ENCODE measurements at places on chromosomes 4 and X. TPM values are rescaled to one million over a fixed set of nuclear protein-coding genes. Genes with fewer than 3 reads are reported as not detected.

DNA sequence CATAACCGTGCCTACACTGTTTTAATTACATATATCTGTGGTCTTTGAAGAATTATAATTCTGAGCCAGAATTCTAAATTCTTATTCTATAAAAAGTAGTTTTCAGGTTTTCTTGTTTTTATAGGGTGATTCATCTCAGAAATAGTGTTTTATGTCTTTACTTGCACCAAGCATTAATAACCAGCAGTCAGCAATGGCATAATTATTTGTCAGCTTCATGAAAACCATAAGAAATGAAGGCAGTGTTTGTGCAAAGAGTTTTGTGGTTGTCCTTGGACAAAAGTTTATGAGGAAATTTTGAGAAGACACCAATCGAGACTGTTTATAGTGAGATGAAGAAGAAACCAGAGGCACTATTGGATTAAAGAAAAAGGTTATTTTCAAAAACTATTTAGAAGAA is 37.2 kb downstream of the EDNRA start:
- no peaks in the 10 kb centered on the region for H3K36me3 ChIP-seq
- no peaks in the 10 kb centered on the region for H3K27me3 ChIP-seq
- H3K4me1 ChIP-seq = no peaks in the 10 kb centered on the region
- DNase-seq = no peak

GRCh38 chr4:54185044-54185780 is 43.9 kb upstream of the PDGFRA start:
- H3K27ac ChIP-seq = no peak overlapping the region
- no peak for DNase-seq

DNA sequence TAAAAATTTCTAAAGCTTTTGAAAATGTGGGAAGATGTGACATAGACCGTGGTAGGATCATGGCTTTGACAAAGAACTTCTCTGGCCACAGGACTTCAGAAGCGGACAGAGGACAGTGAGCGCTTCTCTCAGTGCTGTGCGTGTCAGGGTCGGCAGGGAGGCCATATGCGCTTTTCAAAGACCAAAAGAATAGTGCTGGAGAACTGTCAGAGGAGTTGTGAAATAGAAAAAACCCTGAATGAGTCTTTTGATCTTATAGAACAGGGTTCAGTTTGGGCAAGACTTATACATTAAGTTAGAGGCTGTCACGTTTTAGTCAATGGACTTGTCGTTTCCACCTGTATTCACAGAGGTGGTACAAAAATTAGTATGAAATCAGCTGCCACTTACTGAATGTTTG is 77.4 kb downstream of the PTTG2 start:
- no peaks in the 10 kb centered on the region for H3K36me3 ChIP-seq
- peak overlapping the region; percentile 14 for H3K27ac ChIP-seq
- no peak for DNase-seq
- no peak overlapping the region for H3K4me3 ChIP-seq
- H3K27me3 ChIP-seq = no peaks in the 10 kb centered on the region

- no peaks in the 10 kb centered on the region for H3K4me1 ChIP-seq
- no peak overlapping the region for H3K4me3 ChIP-seq
- no peak overlapping the region for H3K27ac ChIP-seq
- H3K36me3 ChIP-seq = no peaks in the 10 kb centered on the region
Measured at GRCh38 chr4:141099326-141099725, 33.9 kb downstream of the RNF150 start.

DNA sequence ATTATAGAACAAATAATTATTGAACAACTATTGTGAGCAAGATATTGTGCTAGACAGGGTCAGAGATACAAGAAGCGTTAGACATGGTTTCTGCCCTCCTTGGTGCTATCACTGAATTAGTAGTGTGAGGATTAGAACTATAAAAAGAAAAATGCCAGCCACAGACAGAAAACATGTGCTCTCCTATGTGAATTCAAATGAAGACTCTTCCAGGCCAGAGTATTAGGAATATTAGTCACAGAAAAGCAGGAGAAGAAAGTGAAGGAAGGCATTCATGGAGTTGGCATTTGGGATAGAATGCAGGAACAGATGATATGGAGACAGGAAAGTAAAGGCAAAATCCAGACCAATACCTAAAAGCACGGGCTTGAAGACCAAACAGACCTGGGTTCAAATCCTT is 179.6 kb upstream of the TENM3 start:
- no peak for DNase-seq
- no peak overlapping the region for H3K27ac ChIP-seq
- H3K36me3 ChIP-seq = no peaks in the 10 kb centered on the region
- no peak overlapping the region for H3K4me3 ChIP-seq
- H3K4me1 ChIP-seq = no peaks in the 10 kb centered on the region

GRCh38 chr4:83516042-83516772 is 19.7 kb upstream of the GPAT3 start:
- H3K27ac ChIP-seq = no peak overlapping the region
- no peaks in the 10 kb centered on the region for H3K36me3 ChIP-seq
- no peak for DNase-seq
- no peaks in the 10 kb centered on the region for H3K27me3 ChIP-seq
- no peaks in the 10 kb centered on the region for H3K4me1 ChIP-seq

DNA sequence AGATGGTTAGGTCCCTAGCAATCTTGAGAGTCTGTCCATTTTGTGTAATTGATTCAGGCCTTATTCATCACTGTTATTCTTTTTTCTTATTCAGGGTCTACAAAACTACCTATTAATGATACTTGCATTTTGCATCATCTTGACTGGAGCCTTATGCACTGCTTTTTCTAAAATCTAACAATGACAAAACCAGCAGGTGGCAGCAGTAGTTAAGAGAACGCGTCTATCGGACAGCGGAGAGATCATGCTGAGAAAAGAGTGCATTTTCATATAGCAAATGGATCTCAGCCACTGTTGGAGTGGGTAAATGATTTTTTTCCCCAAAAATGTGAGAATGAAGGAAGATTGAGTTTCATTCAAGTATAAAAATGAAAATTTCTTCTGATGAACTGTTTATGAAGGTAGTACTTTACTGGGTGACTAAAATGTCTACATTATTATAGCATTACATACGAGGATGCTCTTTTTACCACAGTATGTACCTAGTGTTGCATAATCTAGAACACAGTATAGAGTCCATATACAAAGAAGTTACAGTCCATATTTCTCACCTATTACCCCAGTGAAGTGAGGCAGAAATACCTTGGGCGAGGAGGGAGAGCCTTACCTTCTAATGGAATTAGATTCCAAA is 43.2 kb downstream of the TMEM144 start:
- H3K27ac ChIP-seq = no peak overlapping the region
- H3K4me1 ChIP-seq = no peaks in the 10 kb centered on the region
- no peaks in the 10 kb centered on the region for H3K27me3 ChIP-seq
- H3K36me3 ChIP-seq = no peaks in the 10 kb centered on the region
- H3K4me3 ChIP-seq = no peak overlapping the region

- no peak overlapping the region for H3K27ac ChIP-seq
- no peaks in the 10 kb centered on the region for H3K36me3 ChIP-seq
- H3K27me3 ChIP-seq = no peaks in the 10 kb centered on the region
- H3K4me1 ChIP-seq = no peaks in the 10 kb centered on the region
Measured at GRCh38 chrX:2385224-2385623, 115.6 kb downstream of the DHRSX start.

- no peak for DNase-seq
- H3K27me3 ChIP-seq = no peaks in the 10 kb centered on the region
- H3K4me1 ChIP-seq = no peaks in the 10 kb centered on the region
- no peak overlapping the region for H3K4me3 ChIP-seq
- no peaks in the 10 kb centered on the region for H3K36me3 ChIP-seq
Measured at GRCh38 chrX:24846550-24847150, 152.9 kb downstream of the POLA1 start.

GRCh38 chr4:37635155-37635554 is 51.0 kb downstream of the RELL1 start:
- no peak for DNase-seq
- no peaks in the 10 kb centered on the region for H3K36me3 ChIP-seq
- no peaks in the 10 kb centered on the region for H3K4me1 ChIP-seq
- no peak overlapping the region for H3K27ac ChIP-seq

GRCh38 chr4:127138586-127138985 is 494.2 kb upstream of the INTU start:
- H3K27ac ChIP-seq = no peak overlapping the region
- no peaks in the 10 kb centered on the region for H3K36me3 ChIP-seq
- no peak for DNase-seq
- H3K27me3 ChIP-seq = no peaks in the 10 kb centered on the region
- H3K4me3 ChIP-seq = no peak overlapping the region
- H3K4me1 ChIP-seq = no peaks in the 10 kb centered on the region

- H3K27me3 ChIP-seq = no peaks in the 10 kb centered on the region
- H3K4me3 ChIP-seq = no peak overlapping the region
- no peak overlapping the region for H3K27ac ChIP-seq
- no peaks in the 10 kb centered on the region for H3K4me1 ChIP-seq
- H3K36me3 ChIP-seq = no peaks in the 10 kb centered on the region
Measured at GRCh38 chrX:53587795-53588420, 98.6 kb downstream of the HUWE1 start.

- no peak overlapping the region for H3K27ac ChIP-seq
- H3K27me3 ChIP-seq = no peaks in the 10 kb centered on the region
- no peaks in the 10 kb centered on the region for H3K36me3 ChIP-seq
- no peak overlapping the region for H3K4me3 ChIP-seq
Measured at GRCh38 chrX:38166478-38167083, 54.1 kb downstream of the SRPX start.

DNA sequence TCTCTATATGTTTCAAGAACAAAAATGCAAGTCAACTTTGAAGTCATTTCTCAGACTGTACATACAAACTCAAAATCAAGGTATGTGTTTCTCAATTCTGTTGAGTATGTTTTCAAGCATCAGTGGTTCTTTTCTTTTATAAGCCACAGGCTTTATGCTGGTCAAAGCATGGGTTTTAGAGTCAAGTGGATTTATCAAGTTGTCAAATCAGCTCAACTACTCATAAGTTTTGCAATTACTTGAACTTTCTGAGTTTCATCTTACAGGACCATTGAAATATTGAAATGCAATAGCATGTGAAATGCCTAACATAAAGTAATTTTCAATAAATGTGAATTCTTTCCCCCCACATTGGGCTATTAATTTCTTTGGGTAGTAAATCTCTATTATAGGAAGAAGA is 239.9 kb upstream of the DKK2 start:
- no peaks in the 10 kb centered on the region for H3K27me3 ChIP-seq
- no peak for DNase-seq
- no peak overlapping the region for H3K27ac ChIP-seq
- no peaks in the 10 kb centered on the region for H3K4me1 ChIP-seq
- H3K4me3 ChIP-seq = no peak overlapping the region

- H3K4me3 ChIP-seq = no peak overlapping the region
- no peaks in the 10 kb centered on the region for H3K36me3 ChIP-seq
- H3K4me1 ChIP-seq = peaks cover 4% of the 10 kb centered on the region
Measured at GRCh38 chr4:7132249-7132648, 60.1 kb upstream of the SORCS2 start.

GRCh38 chr4:179989975-179990374 is 2253.2 kb upstream of the TENM3 start:
- DNase-seq = no peak
- no peaks in the 10 kb centered on the region for H3K36me3 ChIP-seq
- no peak overlapping the region for H3K4me3 ChIP-seq
- H3K27ac ChIP-seq = no peak overlapping the region

- no peak for DNase-seq
- H3K4me3 ChIP-seq = no peak overlapping the region
- H3K27ac ChIP-seq = no peak overlapping the region
- H3K36me3 ChIP-seq = no peaks in the 10 kb centered on the region
- peaks cover 5% of the 10 kb centered on the region for H3K4me1 ChIP-seq
- H3K27me3 ChIP-seq = no peaks in the 10 kb centered on the region
Measured at GRCh38 chrX:100926453-100926852, 2.3 kb downstream of the XKRX start.

DNA sequence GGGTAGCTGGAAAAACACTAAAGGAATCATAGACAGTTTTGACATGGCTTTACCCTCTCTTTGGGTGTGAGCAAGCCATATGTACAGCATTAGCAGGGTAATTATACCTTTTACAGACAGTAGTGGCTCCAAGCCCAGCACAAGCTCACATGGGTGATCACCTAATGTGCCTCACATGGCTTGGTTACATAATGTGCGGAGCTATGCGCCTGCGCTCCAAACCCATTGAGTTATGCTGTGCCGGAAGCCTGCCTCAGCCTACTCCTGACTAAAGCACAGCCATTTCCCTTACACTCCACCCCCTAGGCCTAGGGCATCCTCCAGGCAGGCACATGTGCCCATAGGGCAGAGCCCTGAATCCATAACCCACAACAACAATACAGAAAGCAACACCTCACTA is 6.5 kb upstream of the TSPAN5 start:
- H3K36me3 ChIP-seq = no peaks in the 10 kb centered on the region
- H3K4me3 ChIP-seq = no peak overlapping the region
- peaks cover 1% of the 10 kb centered on the region for H3K4me1 ChIP-seq
- no peak overlapping the region for H3K27ac ChIP-seq

GRCh38 chr4:73446336-73446938 is 10.4 kb downstream of the AFP start:
- H3K36me3 ChIP-seq = no peaks in the 10 kb centered on the region
- no peaks in the 10 kb centered on the region for H3K4me1 ChIP-seq
- H3K27ac ChIP-seq = no peak overlapping the region
- DNase-seq = no peak

- no peak overlapping the region for H3K27ac ChIP-seq
- no peak for DNase-seq
- no peaks in the 10 kb centered on the region for H3K27me3 ChIP-seq
- H3K4me3 ChIP-seq = no peak overlapping the region
- no peaks in the 10 kb centered on the region for H3K36me3 ChIP-seq
Measured at GRCh38 chrX:53000447-53001135, 42.3 kb upstream of the FAM156A start.

- no peak for DNase-seq
- H3K27me3 ChIP-seq = no peaks in the 10 kb centered on the region
- H3K4me3 ChIP-seq = no peak overlapping the region
Measured at GRCh38 chrX:26586570-26586969, 370.6 kb downstream of the MAGEB5 start.

GRCh38 chrX:46256875-46257274 is 288.3 kb downstream of the ZNF674 start:
- H3K36me3 ChIP-seq = no peaks in the 10 kb centered on the region
- no peak for DNase-seq
- no peaks in the 10 kb centered on the region for H3K27me3 ChIP-seq

GRCh38 chrX:150543230-150544155 is 24.9 kb upstream of the MTM1 start:
- H3K27ac ChIP-seq = no peak overlapping the region
- H3K4me3 ChIP-seq = no peak overlapping the region
- peaks cover 18% of the 10 kb centered on the region for H3K4me1 ChIP-seq
- H3K27me3 ChIP-seq = no peaks in the 10 kb centered on the region
- DNase-seq = no peak

- DNase-seq = no peak
- no peaks in the 10 kb centered on the region for H3K36me3 ChIP-seq
- H3K27me3 ChIP-seq = peaks cover 87% of the 10 kb centered on the region
- H3K4me1 ChIP-seq = peaks cover 4% of the 10 kb centered on the region
Measured at GRCh38 chr4:84481077-84481859, 17.8 kb downstream of the NKX6-1 start.

Gene PLP1
- total RNA-seq = 4.4 TPM

Gene PNMA6A
- not detected for total RNA-seq

Gene NPY2R
- total RNA-seq = 0.64 TPM

Gene TAF7L
- not detected for total RNA-seq

Gene ATRX
- 86.2 TPM for total RNA-seq

Gene OTUD4
- 10.5 TPM for total RNA-seq

Gene MSANTD1
- 0.68 TPM for total RNA-seq

Gene PPP4R3C
- total RNA-seq = not detected

Gene F8A2
- total RNA-seq = not detected

Gene ZCCHC18
- total RNA-seq = not detected

Gene FAM47A
- not detected for total RNA-seq

Gene CEP44
- total RNA-seq = 22.5 TPM
